ENCODE measurements at places on chromosomes 4 and X. TPM values are rescaled to one million over a fixed set of nuclear protein-coding genes. Genes with fewer than 3 reads are reported as not detected.

CLOCK gene
- total RNA-seq: 18.4 TPM

GRCh38 chr4:1674682-1675081 lies 9.4 kb downstream of the FAM53A start:
- H3K4me3 ChIP-seq: no peak overlapping the region
- H3K27ac ChIP-seq: no peak overlapping the region
- H3K4me1 ChIP-seq: no peaks in the 10 kb centered on the region
- H3K27me3 ChIP-seq: no peaks in the 10 kb centered on the region
- no peaks in the 10 kb centered on the region for H3K36me3 ChIP-seq

DNA sequence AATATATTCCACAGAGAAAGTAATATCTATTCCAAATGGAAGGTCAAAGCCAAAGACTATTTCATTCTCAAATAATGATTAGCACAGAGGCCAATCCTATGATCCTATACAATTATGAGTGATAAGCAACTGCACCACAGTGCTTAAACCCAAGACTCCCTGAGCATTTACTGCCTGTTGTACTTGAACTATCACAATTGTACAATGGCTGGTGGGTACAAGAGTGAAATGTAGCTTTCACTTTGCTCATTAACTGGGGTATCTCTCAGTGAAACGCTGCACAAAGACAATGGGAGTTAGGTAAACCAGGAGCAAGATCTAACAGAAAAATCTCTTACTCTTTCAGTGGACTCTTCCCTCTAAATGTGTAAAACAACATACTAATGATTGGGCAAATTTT lies 24.3 kb downstream of the ABCG2 start:
- H3K4me3 ChIP-seq: no peak overlapping the region
- no peaks in the 10 kb centered on the region for H3K27me3 ChIP-seq
- no peaks in the 10 kb centered on the region for H3K36me3 ChIP-seq

DNA sequence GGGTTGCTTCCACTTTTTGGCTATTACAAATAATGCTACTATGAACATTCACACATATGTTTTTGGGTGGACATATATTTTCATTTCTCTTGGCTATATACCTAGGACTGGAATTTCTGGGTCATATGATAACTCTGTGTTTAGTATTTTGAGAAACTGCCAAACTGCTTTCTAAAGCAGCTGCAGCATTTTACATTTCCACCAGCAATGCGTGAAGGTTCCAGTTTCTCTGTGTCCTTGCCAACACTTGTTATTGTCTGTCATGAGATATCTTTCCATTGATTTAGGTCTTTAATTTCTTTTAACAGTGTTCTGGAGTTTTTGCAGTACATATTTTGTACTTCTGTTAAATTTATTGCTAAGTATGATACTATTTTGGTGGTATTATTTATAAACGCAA lies 48.3 kb downstream of the CLCN5 start:
- no peaks in the 10 kb centered on the region for H3K4me1 ChIP-seq
- no peaks in the 10 kb centered on the region for H3K27me3 ChIP-seq
- DNase-seq: no peak
- no peak overlapping the region for H3K4me3 ChIP-seq
- H3K27ac ChIP-seq: no peak overlapping the region

- no peak overlapping the region for H3K4me3 ChIP-seq
- no peaks in the 10 kb centered on the region for H3K36me3 ChIP-seq
- H3K27me3 ChIP-seq: no peaks in the 10 kb centered on the region
- no peaks in the 10 kb centered on the region for H3K4me1 ChIP-seq
- no peak overlapping the region for H3K27ac ChIP-seq
Observed at GRCh38 chrX:39541881-39542280, 555.9 kb downstream of the BCOR start.
